ENCODE measurements at places on chromosomes 5 and 9.

DNA sequence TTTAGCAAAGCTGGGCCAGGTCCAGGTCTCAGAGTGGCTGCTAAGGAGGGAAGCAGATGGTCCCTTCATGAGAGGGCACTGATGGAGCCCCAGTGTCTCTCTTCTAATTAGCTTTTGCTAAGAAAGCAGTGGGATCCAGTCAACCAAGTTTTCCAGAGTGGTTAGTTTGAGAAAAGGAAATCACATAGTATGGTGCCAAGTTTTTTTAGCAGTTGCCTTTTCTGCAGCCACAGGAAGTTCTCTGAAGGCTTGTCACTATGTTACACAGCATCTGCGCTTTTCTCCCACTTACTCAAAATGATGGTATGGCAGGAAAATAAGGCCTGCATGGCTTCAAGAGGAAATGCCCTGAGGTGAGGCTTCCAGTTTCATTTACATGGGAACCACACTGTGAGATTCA, 331.5 kb upstream of the ZNF462 start:
- no peak for DNase-seq

- DNase-seq, result no peak
Observed at GRCh38 chr9:134341306-134341705, 15.1 kb downstream of the RXRA start.

DNA sequence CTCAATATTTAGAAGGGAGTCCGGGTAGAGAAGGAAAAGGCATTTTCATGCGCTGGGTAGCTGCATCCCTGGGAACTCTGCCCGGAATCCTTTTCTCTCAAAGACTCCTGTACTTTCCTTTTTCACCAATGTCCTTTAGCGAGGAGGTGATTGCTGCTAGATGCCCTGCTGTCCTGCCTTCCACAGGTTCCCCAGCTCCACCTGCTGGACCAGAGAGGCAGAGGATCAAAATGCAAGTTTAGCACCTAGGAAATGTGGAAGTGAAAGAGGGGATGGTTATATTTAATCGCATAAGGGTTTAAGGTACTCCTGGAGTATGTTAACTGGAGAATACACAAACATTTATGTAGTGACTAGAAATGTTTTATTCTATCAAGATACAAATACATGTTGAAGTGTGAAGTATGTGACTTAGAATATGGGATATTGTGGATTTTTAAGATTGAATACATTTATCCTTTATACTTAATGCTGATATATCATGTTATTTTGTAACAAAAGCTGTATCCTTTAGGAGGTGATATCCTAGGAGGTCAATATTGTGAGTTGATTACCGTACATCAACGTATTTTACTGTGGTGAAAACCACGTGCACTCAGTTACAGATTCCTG, 145.7 kb downstream of the ARHGAP26 start:
- peak; percentile 15 for DNase-seq

DNA sequence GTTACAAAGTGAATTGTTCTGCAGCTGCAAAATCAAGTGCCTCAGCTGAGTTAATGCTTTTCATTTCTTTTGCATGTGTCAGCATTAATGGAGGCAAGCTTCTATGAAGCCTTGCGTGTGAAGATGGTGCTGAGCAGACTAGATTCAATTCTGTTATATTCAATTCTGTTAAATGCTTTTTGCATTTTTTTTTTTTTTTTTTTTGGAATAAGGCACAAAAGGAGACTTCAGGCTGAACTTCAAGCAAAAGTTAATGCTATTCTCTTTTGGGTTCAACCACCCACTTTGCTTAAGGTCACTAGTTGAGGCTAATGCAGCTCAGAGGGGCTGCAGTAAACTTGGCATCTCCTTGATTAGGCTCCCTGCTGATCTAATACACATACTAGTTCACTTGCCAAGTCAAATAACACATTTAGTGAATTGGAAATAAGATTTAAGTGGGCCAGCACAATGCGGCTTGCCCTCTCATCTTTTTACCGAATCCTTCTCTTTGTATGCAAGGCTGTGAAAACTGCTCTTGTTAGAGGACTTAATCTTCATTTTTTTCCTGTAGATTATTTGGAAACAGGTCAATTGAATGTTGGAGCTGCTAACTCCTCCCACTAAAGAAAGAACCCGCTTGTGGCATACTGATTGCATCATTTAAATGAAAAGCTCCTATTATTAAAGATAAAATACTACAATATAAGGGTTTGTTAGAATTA, 1020.2 kb downstream of the NR2F1-AS1 start:
- DNase-seq, result no peak

- DNase-seq, result peak; percentile 30
Observed at GRCh38 chr9:37034305-37034937, 353 bp upstream of the PAX5 start.

- DNase-seq, result no peak
Observed at GRCh38 chr9:99828054-99828416, 6.3 kb downstream of the NR4A3 start.

GRCh38 chr5:77957081-77957480, 180.9 kb upstream of the TBCA start:
- DNase-seq, result no peak

GRCh38 chr5:170126626-170127025, 20.9 kb downstream of the FOXI1 start:
- DNase-seq, result no peak

- no peak for DNase-seq
Observed at GRCh38 chr5:88952996-88953643, 70.1 kb upstream of the MEF2C start.
